Activated CD8-positive, alpha-beta memory T cell treated with anti-CD3 and anti-CD28 coated beads for 4 hours (primary cell): ENCODE measurements at places on chromosomes 6 and 20.
A peak's percentile ranks its signal among the peaks of the same experiment; 100 is the strongest.

GRCh38 chr20:23222531-23223200 is 127.9 kb upstream of the NXT1 start:
- DNase-seq: no peak

- DNase-seq: peak; percentile 39
Observed at GRCh38 chr6:152309648-152310047, 327.5 kb downstream of the SYNE1 start.

DNA sequence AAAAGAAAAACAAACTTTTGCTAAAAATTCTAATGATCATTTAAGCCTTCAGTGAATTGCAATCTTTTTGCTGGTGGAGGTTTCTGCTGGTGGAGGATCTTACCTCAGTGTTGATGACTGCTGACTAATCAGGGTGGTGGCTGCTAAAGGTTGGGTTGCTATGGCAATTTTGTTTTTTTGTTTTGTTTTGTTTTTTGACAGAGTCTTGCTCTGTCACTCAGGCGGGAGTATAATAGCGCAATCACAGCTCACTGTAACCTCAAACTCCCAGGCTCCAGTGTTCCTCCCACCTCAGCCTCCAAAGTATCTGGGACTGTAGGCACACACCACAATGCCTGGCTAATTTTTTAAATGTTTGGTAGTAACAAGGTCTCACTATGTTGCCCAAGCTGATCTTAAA is 94.7 kb downstream of the ANKRD6 start:
- DNase-seq: no peak

DNA sequence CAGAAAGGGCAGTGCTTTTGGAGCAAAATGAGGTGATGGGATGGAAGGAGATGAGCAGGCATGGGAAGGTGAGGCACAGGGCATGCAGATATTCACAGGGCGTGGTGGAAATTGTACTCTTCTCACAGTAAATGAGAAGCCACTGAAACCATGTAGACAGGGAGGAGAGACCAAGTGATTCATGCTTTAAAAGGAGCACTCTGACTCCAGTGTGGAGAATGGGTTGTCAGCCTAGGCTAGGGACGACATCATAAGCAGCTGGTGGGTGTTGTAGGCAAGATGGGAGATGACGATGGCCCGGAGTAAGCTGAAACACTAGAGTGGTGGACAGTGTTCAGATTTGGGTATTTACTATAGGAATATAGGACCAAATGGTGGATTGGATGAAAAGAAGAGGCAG is 18.4 kb downstream of the PDE7B start:
- no peak for DNase-seq

- DNase-seq: no peak
Observed at GRCh38 chr6:53309059-53309900, 39.5 kb downstream of the ELOVL5 start.

DNA sequence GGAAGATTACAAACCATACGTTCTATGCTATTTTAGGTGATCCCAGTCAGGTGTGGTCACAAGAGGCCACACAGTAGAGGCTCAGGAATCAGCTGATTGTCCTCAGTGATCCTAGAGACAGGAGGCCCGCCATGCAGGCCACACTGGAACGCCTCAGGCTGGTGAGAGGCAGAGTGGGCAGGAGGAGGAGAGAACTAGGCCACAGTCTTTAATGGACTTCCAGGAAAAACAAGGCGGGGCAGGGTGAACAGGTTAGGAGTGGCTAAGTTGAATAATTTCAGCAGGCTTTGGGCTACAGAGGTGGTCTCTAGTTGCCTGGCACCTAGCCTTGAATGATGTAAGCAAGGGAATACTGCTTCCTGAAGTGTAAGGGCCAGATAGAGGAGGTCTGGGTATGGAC is 101.2 kb downstream of the GMDS start:
- DNase-seq: no peak

DNA sequence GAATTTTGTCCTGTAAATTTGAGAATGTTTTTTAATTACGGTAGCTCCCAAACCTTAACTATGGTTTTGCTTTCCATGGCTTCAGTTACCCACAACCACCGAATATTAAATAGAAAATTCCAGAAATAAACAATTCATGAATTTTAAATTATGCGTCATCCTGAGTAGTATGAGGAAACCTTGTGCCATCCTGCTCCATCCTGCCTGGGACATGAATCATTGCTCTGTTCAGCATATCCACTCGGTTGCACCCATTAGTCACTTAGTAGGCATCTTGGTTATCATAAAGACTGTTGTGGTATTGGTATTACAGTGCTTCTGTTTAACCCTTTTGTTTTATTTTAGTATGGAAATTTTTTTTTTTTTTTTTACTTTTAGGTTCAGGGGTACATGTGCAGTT is 39.7 kb downstream of the KCNS1 start:
- no peak for DNase-seq

- DNase-seq: no peak
Observed at GRCh38 chr20:32906200-32906599, 47.5 kb downstream of the EFCAB8 start.

DNA sequence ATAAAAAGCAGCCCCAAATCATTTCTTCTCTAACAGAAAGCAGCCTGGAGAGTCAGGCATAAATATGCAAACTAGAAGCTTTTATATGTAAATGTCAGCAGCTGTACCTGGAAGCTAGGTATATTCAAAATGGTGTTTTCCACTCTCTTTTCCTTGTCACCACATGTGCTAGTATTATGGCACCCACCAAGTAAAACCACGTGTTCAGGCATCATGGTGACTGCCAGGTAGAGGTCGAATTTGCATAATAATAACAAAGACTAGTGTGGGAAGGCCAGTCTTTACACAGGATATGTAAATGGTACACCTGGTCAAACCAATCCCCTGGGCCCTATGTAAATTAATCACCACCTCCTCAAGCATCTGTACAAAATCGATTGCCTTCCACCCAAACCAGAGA is 124.0 kb downstream of the MMUT start:
- no peak for DNase-seq

DNA sequence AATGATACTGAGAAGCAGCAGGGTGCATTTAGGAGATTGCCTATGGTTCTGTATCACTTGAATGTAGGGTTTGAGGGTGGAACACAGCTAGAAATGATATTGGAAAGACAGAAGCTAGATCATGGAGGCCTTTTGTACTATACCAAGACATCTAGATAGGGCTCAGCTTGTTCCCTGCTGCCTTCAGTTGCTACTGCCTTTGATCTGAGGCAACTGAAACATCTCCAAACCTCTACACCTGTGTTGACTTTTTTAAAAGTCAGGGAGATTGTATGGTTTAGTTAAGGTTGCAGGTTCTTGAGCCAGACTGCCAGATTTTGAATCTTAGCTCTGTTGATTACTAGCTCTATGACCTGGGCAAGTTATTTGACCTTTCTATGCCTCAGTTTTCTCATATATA is 12.7 kb downstream of the BLTP3A start:
- no peak for DNase-seq

DNA sequence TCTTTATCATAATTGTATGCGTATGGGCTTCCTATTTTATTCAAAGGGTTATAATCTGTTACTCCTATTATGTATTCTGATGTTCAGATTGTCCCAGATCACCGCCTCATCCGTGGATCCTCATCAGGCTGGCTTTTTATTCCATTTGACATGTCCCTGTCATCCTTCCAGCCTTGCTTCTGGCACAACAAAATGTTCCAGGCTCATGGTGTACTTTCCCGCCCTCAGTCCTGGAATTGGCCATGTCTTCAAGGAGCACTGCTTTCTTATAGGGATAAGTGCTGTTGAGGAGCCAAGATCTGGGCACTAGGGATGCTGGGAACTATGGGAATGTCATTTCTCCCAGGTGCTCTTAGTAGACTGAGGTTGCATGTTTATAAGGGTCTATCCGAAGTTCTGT is 207.8 kb downstream of the JARID2 start:
- no peak for DNase-seq

GRCh38 chr6:43627008-43627825 is 1.8 kb downstream of the GTPBP2 start:
- DNase-seq: no peak

DNA sequence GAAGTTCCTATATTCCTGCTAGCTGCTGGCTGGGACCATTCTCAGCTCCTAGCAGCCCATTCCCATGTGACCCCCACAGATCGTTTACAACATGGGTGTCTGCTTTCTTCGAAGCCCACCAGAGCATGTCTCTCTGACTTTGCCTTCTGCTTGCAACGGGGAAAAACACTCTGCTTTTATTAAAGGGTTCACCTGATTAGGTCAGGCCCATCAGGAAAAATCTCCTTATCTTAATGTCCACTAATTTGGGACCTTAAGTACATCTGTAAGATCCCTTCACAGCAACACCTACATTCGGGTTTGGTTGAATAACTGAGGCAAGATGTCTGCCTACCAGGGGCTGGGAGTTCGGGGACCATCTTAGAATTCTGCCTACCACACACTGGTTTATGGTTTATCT is 496.9 kb downstream of the CDKAL1 start:
- DNase-seq: no peak
